Karpas-422 (cell line): ENCODE measurements at places on chromosomes 12 and 14.

DNA sequence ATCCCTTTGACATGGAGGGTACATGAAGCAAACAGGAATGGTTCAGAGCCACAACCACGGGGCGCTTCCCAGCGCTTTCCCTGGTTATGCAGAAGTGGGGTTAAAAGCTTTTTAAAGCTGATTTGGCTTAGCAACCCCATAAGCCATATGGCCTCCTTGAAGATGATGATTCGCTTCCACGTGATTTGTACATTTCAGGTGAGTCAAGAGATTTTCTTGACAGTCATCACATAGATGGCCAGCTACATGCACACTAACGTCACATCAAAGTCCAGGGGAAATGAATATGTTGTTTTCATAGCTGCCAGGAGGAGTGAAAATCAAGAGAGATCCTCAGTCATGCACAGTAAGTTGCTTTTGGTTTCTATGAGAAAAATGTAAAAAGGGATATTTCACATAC, 309.7 kb downstream of the TMEM132D start:
- no peak for DNase-seq

- DNase-seq, result no peak
These were observed 84.7 kb upstream of the FRMD6 start for GRCh38 chr14:51566831-51567582.

DNA sequence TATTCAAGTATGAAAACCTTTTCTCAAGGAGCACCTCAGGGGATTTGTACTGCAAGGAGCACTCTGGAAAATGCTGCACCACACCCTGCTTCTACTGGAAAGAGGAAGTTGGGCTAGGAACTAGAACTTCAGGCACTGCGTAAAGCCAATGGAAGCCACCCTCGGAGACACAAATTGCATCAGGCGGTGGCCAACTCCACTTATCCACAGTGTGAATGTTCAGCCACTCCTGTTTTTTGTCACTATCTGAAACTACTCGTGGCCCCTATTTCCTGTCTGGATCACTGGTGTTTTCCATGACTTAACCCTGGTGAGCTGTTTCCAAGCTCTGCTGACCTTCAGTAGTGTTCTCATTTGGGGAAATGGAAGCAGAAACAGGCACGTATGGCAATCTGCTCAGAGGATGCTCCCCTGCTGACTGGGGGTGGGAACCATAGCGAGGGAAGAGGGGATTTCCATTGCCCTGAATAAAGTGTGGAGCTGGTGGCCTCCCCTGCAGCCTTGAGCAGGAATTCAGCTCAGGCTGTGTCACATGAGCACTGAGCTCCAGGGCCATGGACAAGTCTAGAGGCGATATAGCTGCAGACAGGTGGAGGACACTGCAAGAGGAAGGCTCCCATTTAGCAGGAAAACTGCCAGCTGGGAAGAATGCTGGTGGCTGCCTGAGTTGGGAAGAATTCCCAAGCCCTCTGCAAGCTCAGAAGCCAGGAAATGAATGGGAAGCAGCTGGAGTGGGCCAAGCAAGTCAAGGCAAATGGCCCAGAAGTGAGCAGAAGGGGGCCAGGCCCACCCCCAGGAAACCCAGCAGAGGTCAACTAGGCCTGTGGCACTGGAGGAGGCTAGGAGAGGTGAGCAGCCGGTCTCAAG, 50.5 kb upstream of the RAP1B start:
- no peak for DNase-seq

GRCh38 chr14:91333650-91334039, 84.0 kb downstream of the CCDC88C start:
- peak; percentile 45 for DNase-seq

DNA sequence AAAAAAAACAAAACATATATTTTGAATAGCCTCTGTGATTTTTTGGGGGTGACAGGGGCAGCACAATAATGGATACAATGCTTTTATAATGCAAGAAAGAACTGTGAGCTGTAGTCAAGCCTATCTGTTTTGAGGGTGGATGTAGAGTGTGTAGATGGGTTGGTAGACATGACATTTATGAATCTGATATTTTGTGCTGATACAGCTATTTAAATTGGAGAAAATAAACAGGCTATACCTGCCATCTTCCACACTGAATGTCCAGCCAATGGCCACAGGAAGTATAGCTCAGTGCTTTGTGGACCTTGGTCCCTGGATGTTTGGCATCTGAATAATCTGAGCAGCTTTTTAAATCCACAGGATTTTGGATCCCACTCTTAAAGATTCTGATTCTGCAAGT, 175.0 kb downstream of the NEDD1 start:
- DNase-seq, result no peak

GRCh38 chr12:52260361-52261207, 13.9 kb upstream of the KRT86 start:
- DNase-seq, result no peak

DNA sequence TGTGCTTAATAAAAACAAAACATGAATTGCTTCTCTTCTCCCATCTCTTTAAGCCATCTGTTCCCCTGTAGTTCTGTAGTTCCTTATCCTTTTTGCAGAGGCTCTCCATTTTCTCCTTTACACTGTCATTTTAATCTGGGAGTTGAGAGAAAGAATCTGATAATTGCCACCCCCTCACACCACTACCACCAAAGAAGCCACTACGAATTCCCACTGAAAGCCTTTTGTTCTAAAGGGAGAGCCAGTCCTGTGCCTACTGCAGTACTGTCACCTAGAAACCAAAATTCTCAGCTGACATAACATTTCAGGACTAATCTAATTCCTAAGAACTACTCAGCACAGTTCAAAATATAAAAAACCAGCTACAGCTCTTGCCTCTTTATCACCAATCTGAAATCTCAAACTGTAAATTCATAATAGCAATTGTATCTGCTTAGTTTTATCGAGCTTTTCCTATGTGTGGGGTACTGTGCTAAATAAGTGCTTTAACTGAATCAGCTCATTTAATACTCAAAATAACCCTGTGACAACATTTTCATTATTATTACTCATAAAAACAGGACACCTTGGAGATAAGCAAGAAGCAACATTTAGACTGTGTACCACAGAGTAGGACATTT, 72.4 kb downstream of the SPPL3 start:
- DNase-seq, result no peak

- no peak for DNase-seq
These were observed 1.7 kb upstream of the ANKRD33 start for GRCh38 chr12:51886021-51886710.

DNA sequence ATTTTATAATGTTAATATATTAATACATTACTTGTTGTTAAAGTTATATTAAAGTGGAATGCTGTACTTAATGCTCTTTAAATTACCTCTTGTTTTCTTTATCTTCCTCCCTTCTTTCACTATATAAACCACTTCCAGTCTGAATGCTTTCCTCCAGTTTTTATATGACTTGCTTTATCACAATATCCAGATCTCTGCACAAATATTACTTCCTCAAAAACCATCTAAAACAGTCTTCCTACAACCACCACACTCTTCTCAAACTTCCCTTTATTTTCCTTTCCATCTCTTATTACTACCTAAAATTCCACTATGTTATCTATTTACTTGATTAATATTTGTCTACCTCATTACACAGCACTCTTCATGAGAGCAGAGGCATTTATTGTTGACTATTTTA, 956.6 kb downstream of the LRFN5 start:
- no peak for DNase-seq

- peak; percentile 93 for DNase-seq
These were observed 365 bp upstream of the CCDC88C start for GRCh38 chr14:91417983-91418386.

DNA sequence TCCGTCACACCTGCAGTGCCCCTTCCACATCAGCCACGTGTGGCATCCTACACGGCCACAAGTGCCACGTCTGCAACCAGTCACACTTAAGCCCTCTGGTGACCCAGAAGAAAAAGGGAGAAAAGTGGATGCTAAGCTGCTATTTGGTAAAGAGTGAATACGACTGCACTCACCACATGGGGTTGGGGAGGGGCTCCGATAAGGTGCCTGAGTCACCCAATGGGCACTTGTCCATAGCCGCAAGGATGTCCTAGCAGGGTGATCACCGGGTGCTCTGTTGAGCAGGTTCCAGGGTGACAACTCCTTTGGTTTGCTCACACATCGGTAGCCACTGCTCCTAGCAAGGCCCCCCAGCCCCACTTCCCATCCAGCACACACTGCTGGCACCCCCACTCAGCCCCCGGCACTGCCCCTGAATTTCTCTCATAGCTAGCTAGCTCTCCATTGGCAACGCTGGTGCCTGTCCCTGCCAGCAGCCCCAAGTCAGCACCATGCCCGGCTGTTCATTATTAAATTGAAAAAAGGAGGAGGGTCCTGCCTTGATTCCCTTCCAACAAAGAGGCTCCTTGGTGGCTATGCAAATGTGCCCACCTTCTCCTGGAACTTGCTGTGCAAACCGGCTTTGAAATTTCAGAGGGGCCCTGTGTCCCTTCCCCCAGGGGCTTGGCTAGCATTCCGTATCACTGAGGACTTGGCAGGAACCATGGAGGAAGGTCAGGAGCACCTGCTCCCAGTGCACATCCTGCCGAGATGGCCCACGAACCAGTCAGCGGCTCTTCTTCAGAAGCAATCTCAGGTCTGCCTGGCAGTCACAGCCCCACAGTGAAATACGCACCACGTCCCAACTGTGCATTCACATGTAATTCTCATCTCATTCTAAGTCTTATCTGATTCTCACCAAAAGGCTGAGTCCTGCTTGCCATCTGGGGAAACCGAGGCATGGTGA, 227.7 kb upstream of the DIO3 start:
- DNase-seq, result no peak

DNA sequence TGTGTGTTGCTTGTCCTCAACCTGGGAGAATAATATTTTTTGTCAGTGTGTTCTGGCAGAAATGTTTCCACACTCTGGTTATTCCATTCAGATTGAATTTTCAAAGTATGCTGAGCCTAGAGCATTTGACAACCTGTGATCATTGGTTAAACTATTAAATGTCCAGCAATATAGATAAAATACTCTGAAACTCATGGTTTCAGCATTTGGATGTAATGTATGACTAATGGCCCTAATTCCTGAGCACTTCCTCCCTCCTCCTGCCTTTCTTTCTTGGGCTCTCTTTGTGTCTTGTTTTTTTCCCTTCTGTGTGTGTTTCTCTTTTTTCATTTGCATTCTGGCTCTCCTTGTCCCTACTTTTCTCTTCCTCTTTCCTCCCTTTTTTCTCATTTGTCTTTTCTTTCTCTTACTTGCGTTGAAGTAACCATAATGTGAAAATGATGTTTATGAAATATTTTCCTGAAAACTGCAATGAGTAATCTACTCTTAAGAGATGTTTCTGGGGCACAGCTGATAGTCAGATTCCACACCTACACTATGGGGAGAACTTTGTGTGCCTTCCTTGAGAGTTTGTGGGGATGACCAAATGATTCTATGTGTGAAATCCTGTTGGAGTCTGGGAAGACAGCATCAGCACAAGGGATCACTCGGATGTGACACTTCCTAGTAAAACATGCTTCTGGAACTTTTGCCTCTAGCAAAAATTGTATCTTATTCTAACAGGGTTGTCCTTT, 74.6 kb downstream of the FRMD6 start:
- no peak for DNase-seq

- DNase-seq, result no peak
These were observed 74.8 kb upstream of the G2E3 start for GRCh38 chr14:30484201-30484600.

GRCh38 chr14:66624336-66624937, 116.5 kb downstream of the GPHN start:
- peak; percentile 84 for DNase-seq

DNA sequence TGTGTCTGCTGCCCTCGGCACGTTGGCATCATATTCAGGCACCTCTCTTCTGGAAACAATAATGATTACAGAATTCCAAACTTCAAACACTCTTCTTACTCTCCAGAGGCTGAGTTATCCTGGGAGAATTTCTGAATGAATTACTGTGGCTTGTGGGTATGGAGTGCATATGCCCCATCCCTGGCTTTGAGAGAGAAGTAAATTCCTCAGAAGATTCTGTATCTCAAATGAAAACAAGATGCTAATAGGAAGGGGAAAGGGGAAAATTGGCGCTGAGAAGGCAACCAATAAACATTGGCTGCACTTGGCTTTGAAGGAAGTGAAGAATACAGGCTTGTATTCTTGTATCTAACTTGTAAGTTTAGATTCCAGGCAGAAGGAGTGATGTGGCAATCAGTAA, 132.0 kb upstream of the NOVA1 start:
- no peak for DNase-seq

DNA sequence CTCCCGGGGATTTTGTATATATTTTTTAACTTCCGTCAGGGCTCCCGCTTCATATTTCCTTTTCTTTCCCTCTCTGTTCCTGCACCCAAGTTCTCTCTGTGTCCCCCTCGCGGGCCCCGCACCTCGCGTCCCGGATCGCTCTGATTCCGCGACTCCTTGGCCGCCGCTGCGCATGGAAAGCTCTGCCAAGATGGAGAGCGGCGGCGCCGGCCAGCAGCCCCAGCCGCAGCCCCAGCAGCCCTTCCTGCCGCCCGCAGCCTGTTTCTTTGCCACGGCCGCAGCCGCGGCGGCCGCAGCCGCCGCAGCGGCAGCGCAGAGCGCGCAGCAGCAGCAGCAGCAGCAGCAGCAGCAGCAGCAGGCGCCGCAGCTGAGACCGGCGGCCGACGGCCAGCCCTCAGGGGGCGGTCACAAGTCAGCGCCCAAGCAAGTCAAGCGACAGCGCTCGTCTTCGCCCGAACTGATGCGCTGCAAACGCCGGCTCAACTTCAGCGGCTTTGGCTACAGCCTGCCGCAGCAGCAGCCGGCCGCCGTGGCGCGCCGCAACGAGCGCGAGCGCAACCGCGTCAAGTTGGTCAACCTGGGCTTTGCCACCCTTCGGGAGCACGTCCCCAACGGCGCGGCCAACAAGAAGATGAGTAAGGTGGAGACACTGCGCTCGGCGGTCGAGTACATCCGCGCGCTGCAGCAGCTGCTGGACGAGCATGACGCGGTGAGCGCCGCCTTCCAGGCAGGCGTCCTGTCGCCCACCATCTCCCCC, 777 bp downstream of the ASCL1 start:
- DNase-seq, result no peak

DNA sequence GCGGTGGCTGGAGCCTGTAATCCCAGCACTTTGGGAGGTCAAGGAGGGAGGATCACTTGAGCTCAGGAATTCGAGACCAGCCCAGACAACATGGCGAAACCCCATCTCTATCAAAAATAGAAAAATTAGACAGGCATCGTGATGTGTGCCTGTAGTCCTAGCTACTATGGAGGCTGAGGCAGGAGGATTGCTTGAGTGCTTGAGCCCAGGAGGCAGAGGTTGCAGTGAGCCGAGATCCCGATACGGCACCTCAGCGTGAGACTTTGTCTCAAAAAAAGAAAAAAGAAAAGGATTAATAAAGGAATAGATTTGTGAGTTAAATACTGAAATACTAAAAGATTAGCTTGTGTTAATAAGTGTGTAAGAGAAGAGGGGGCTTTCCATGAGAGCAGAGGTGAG, 29.4 kb downstream of the RPGRIP1 start:
- no peak for DNase-seq
